Stimulated activated CD4-positive, alpha-beta T cell treated with anti-CD3 and anti-CD28 coated beads, Interleukin-1b, Interleukin-23, amount 100 ng/mL, for 48 hours (primary cell): ENCODE measurements at places on chromosomes 2 and 18.

DNA sequence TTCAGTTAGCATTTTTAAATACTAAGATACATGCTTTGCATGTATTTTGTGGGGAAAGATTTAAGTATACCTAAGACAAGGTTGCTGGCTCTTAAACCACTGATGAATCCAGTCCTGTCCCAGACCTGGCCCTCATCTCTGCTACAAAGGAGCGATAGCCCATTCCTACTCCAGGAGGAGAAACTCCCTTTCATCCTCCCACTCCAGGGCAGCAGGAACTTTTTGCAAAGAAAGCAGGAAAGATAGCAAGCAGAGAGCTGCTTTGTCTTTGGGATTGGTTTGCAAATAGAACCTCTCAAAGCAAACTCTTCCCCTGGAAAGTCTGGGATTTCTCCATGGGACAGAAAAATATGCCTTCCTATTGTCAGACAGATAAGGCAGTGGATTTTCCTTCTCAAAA lies 43.6 kb upstream of the COPS8 start:
- DNase-seq, result no peak

GRCh38 chr2:196750977-196751631 lies 48.4 kb downstream of the GTF3C3 start:
- peak; percentile 52 for DNase-seq

DNA sequence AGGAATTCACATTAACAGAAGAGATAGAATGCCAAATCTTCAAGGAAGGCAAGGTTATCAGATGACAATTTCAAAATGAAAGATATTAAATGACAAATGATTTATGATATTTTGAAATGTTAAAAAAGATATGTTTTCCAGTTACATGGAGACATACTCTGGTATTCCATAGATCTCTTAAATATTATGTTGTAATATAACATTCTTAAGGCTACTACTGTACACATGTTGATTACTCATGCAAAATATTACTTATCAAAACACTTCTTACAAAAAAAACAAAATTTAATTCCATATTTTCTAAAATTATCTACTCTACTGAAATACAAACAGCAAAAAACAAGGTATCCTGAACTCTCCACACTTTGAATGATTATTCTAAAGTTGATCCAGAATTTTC lies 22.9 kb downstream of the RTTN start:
- DNase-seq, result no peak

- no peak for DNase-seq
Measured at GRCh38 chr18:62434798-62435197, 88.0 kb upstream of the ZCCHC2 start.

DNA sequence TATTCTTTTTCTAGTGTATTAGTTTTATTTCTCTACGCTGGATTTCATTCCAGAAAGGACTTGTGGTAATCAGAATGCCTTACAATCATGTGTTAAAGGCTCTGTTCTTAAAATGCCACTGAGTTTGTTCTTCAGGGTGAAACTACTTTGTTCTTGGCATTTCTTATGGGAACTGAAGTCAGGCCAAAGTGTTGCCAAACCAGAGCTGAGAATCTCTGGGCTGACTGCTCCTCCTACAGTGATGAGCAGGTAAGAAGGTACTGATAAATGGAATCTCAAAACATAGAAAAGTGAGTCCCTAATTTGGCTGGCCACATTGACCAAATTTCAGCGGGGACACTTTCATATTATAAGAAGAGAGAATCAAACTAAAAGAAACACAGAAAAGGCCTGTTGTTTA lies 55.1 kb upstream of the ZNF397 start:
- no peak for DNase-seq

DNA sequence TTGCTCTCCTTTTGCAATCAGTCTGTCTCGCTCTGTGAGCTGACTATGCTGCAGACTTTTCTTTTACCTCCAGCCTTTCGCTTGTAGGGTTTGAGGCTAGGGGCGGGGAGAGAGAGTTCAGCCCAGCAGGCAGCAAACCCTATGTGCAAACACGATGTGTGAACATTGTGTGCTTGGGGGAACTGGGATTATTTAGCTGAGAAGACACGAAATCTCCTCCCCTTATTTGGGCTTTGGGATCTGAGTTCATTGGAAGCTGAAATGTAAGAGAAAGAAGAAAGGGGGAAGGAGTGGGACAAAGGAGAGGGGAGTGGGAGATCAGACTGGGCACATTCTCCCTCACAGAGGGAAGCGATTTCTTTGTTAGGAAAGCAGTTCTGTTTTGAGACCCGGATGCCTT lies 189.6 kb upstream of the TNP1 start:
- no peak for DNase-seq

- no peak for DNase-seq
Measured at GRCh38 chr2:236663287-236664101, 93.9 kb downstream of the ACKR3 start.

- no peak for DNase-seq
Measured at GRCh38 chr2:207869784-207870778, 100.4 kb upstream of the FZD5 start.

DNA sequence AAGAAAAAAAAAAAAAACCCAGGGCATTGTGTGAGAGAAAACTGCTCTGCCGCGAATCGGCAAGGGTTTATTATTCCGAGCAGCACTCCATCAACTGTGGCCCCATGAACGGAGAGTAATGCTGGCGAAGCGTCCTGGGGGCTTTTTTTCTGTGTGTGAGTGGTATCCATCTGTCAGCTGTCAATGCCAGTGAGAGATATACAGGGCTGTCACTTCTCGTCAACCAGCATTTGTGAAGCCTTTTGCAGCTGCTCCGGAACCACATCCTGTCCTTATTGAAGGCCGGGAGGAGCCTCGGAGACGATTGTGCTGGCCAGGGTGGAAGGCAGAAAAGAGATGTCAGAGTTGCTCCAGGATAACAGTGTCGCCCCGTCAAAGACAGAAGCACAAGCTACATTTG lies 356.9 kb upstream of the SMIM21 start:
- DNase-seq, result no peak

DNA sequence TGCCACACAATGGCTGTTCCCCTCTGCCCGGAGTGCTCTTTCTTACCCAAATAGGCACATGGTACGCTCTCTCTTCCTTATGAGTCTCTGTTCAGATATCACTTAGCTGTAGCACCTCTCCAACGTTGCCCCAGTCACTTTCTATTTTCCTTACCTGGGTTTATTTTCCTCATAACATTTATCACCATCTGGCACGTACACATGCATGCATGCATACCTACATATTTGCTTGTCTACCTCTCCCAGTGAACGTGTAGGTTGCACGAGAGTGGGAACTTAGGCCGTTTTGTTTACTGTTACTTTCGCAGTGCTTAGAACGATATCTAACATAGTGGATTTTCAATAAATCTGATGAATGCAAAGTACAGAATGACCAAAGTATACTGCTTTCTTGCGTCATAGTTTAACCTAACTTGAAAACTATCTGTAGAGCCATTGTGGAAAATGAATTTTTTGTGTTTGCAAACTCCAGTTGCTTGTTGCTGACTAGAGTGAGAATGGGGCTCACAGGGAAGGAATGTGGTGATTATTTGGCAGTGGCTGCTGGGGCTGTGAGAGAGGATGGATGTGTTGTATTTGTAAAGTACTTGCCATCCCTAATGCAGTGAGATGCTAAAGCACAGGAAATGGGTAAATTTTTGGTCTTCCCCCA lies 47.1 kb downstream of the ACSL3 start:
- no peak for DNase-seq
